ENCODE measurements at places on chromosomes 7 and 10.

DNA sequence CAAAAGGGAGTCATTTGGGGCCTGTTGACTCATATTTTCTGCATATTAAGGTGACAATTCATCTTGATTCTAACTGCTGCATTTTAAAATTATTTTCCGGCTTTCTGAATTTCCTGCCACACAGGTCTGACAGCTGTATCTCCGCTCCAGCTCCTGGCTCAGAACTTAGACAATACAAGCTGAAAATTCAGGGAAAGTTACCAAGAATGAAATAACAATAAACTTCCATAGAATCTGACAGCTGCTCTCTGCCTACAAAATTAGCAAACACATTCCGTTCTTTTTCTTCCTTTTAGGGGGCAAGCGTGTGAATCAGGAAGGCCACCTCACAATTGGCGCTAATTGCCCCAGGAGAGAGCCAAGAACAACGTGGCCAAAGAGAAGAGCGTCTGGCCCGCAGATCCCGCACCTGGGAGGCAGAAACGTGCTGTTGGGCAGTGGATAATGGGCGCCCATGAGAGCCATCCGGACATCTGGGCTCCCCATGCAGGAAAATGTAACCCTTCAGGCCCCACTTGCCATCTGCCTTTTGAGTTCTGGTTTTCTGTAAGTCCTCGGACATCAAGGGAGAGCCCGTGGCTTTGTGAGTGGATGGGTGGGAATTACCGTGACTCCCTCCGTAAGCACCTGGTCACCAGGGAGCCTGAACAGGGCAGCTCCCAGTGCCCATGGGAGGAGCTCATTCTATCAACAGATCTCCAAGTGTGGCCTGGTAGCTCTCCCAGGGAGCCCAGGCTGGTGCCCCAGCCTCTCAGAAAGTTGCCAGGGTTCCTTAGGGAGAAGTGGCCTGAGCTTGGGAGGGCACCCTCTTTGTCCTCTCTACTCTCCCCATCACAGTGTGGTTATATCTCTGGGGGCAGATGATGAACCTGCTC lies 5.0 kb downstream of the CLRN3 start:
- no peak for DNase-seq

- no peak for DNase-seq
Observed at GRCh38 chr10:115073796-115074195, 19.4 kb upstream of the ATRNL1 start.

DNA sequence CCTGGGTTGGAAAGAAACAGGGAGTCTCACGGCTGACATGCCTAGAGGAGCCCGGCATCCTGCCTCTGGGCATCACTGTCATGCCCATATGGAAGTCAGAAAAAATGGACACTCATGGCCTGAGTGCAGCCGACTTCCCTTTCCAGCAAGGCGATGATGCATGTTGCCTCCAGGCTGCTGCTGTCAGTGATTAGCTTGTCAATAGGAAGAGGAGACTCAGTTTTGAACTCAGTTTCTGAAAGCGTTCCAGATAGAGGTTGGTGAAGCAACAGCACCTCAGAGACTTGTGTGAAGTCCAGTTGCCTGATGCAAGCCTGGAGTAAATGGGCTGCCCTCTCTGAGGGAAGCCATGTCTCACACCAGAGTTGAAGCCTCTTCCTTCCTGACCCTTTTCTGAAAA lies 148.4 kb downstream of the TPST1 start:
- no peak for DNase-seq

DNA sequence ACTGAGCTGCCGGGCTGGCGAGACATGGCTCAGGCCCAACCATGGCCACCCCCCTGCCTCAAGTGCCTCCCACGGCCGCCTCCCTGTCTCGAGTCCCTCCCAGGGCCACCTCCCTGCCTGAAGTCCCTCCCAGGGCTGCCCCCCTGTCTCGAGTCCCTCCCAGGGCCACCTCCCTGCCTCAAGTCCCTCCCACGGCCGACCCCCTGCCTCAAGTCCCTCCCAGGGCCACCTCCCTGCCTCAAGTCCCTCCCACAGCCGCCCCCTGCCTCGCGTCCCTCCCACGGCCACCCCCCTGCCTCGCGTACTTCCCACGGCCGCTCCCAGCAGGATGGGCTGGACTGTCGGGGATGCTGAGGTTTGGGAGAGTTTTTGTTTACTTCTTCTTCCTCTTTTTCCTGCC lies 462.5 kb downstream of the PTPRN2 start:
- DNase-seq: no peak

- DNase-seq: no peak
Observed at GRCh38 chr10:84195044-84195830, 900 bp downstream of the CDHR1 start.

DNA sequence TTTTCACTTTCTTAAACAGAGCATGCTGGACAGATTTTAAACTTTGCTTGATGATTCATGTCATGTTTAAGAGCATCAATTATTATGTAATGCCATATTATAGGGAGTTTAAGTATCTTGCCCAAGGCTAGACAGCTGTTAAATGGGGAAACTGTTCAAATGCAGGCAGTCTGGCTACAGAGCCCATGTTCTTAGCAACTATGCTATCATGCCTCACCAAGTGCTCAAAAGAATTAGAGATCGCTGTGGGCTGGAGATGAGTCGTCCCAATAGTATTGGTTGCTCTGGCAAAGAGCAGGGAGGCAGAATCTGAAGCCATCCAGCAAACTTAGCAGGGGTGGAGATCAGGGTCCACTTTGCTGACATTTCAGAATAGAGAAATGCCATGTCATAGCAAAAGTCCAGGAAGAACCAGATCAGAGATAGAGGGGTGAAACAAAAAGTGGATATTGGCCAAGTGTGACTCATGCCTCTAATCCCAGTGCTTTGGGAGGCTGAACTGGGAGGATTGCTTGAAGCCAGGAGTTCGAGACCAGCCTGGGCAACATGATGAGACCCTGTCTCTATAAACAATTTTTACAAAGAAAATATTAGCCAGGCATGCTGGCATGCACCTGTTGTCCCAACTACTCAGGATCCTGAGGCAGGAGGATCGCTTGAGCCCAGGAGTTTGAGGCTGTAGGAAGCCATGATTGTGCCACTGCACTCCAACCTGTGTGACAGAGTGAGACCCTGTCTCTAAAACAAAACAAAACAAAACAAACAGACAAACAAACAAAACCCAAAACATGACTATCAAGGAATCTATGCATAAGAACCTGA lies 57.8 kb downstream of the BAMBI start:
- no peak for DNase-seq

DNA sequence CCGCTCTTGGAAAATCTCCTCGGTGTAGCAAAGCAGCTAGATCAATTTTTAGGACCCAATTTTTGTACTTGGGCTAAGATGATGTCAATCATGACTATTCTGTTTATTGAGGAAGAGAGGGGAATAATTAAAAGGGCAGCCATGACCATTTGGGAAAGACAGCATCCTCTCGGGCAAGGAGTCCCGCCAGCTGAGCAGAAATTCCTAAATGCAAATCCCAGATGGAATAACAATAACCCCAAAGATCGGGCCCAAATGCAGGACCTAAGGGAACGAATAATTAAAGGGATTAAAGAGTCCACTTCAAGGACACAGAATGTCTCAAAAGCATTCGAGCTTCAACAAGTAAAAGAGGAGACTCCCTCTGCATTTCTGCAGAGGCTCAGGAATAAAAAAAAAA lies 18.7 kb downstream of the COL17A1 start:
- DNase-seq: no peak

DNA sequence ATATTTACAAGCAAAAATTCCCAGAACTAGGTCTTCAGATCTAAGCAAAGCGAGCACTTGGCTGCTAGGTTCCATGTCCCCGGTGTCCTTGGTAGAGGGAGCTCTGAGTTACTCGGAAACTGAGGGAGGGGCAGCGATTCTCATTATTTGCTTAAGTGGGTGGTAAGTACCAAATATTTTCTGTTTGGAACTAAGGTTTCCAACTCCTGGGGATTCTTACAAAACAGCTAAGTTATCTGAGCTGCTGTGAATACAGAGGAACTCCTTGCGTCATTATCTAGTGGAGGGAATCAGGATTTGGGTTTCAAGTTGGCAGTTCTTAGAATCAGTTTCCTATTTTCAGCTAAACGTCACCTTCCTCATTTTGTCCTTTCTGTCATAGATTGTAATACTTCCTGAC lies 76.8 kb upstream of the IKZF1 start:
- DNase-seq: no peak

GRCh38 chr10:33276282-33276923 lies 58.1 kb downstream of the NRP1 start:
- DNase-seq: no peak

GRCh38 chr7:77327932-77328628 lies 88.1 kb downstream of the GSAP start:
- DNase-seq: no peak

- DNase-seq: no peak
Observed at GRCh38 chr10:89591111-89591795, 53.8 kb downstream of the PANK1 start.

Data from stimulated activated CD8-positive, alpha-beta memory T cell treated with anti-CD3 and anti-CD28 coated beads, Interleukin-2, amount 100 ng/mL, for 1 hour (primary cell).